GM12891 (cell line): ENCODE measurements at places on chromosomes 2 and 18.

DNA sequence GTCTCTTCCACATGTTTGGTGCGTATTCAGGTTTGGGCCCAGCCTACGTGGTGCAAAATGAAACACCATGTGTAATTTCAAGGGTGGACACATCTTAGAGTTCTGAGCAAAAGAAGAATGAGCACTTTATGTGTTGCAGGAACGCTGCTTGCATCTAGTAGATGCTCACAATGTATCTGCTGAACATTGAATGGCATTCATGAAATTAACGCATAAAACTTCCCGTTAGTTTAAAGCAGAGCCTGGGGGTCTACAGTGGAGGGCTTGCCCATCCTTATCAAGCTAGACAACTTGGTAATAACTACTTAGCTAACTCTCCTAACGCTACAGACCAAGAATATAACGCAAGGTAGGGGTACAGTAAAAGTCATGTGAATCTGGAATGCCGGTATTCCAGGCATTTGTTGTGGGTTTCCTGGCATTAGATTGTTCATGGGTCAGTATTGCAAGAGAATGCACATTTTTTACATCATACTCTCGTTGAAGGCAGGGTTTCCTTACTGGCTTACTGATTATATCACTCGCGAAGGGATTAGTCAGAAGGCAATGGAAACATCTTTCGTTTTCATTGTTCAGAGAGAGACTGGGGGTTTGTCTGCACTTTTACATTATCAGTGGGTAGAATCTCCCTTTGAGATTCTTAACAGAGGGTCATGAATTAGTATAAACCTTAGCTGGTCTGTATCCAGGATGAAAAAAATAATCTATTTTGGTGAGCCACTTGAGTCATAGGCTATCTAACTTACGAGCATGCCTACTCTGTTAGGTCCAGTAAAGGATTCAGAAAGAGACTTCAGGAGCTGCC lies 229.5 kb upstream of the EPAS1 start:
- no peak for DNase-seq

DNA sequence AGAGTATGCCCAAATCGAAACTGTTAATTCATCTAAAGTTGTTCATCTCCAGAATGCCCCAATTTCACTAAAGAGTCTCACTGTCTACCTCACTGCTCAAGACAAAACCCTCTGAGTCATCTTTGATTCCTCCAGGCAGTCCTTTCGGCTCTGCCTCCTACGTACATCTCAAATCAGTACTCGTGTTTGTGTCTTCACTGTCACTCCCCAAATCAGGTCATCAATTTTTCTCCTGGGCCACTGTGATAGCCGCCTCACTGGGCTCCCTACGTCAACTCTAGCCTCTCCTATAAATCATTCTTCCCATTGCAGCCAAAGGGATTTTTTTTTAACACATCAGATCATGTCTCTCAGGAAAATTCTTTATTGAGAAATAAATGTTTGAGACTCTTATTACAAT lies 42.1 kb upstream of the TTC39C start:
- no peak for DNase-seq

DNA sequence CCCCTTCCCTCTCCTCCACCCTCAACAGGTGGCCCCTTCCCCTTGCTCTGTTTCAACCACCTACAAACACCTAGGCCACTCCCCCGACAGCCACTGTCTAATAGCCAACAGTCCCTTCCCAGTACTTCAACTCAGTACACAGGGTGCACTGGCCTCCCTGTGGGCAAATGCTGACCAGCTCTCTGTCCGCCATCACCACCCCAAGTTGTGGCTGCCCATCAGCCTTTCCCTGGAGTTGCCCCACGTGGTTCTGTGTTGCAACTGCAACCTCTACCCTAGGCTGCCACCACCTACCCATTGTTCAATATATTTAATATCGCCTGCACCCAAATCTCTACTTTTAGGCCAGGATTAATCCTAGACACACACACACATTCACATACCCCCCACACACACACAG lies 173.5 kb downstream of the MREG start:
- DNase-seq: no peak

DNA sequence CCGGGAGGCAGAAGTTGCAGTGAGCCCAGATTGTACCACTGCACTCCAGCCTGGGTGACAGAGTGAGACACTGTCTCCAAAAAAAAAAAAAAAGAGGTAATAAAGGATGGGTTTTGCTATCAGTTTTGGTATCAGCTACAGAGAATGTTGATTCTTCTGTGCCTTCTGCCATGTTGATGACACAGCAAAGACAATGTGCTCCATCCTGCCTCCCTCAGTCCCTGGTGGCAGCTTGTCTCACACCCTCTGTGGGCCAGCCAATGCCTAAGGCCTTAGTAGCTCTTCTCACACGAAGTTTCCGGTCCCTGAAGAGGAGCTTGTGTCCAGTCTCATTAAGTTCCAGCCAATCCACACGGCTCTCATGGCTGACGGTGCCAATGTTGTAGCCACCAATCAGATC lies 17.6 kb downstream of the IFT172 start:
- DNase-seq: no peak
